ENCODE measurements at places on chromosomes 1 and 21.

DNA sequence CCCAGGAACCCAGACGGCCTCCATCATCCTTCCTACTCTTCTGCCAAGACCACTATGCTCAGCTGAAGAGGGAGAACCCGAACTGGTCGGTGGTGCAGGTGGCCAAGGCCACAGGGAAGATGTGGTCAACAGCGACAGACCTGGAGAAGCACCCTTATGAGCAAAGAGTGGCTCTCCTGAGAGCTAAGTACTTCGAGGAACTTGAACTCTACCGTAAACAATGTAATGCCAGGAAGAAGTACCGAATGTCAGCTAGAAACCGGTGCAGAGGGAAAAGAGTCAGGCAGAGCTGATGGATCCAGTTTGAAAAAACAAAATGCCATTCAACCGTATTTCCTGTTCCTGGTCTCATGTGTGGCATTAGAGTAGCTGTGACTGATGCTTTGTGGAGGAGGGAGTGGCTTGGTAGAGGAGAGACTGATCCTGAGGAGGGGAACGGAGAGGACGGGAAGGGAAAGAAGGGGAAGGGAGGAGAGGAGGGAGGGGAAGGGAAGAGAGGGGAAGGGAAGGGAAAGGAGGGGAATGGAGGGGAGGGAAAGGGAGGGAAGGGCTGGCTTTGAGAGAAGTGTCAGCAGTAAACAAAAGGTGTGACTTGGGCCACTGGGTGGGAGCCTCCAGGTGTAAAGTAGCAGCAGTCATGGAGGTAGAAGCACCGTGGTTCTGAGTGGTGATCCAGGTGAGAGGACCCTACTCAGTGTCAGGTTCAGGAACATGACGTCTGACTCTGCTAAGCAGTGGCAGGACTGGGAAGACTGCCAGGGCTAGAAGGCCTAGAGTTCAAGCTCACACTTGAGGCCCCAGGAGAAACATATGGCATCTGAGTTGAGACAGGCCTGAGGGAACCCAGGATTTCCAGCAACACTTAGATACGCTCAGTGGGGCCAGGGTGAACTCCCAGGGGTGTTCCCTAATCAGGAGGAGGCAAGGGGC, 846 bp downstream of the HMGB4 start:
- DNase-seq: no peak

GRCh38 chr1:43348809-43349593, 9.8 kb upstream of the CDC20 start:
- DNase-seq: no peak

GRCh38 chr1:192608671-192609070, 27.3 kb upstream of the RGS13 start:
- DNase-seq: no peak

GRCh38 chr21:41655259-41655658, 111.6 kb downstream of the RIPK4 start:
- DNase-seq: no peak

DNA sequence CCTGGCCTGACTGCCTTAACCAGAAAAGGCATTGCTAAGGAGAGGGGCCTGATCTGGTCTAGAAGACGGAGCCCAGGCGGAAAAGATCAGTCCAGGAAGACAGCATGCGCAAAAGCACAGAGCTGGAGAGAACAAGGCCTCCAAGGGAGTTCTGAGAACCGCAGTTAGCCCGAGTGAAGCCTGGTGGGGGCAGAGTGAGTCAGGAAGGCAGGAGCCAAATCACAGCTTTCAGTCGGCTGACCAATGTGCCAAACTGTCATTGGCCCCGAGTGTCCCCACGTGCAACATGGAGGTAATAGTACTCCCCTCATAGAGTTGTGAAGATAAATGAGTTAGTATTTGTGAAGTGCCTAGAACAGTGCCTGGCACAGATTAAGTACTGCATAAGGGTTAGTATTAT, 1.2 kb upstream of the TSPAN2 start:
- DNase-seq: no peak

DNA sequence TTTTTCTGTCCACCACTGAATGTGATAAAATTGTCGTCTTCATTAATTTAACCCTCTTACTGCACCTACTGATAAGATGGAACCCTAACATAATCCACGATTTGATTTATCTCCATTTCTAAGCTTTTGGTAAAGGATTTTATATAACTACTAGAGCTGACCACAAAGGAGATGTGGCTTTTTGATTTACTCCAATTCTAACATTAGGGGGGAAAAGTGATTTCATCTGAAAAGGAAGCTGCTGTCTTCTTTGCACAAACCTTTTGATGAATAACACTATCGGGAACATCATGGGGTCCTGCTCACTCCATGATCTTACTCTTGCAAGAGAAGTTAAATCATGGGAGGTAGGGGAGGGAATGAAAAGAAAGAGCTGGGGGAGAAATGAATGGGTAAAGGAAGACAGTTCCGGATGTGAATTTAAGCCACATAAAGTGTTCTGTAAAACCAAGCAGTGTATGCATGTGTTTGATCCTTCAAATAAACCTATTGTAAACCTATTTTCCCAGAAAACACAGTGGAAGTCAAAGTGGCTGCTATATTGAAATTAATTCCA, 161.8 kb downstream of the GABPA start:
- no peak for DNase-seq

DNA sequence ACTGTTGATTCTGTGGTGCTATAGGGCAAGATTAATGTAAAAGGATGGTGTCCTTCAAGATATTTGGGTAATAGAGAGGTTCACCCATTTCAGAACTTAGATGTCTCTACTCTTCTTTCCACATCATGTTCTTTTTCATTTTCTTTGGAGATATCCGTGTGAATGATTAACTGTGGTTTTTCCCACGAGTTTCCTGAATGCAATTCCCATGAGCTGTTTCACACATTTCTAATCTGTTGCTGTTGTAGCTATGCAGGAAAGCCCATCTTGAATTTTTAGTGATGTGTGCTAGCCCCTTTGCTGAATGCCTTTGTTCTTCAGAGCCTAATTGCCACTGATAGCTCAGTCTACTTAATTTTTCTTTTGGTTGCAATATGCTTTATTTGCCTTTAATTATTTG, 27.6 kb downstream of the SNX27 start:
- DNase-seq: no peak

GRCh38 chr1:233738850-233739249, 124.9 kb downstream of the KCNK1 start:
- no peak for DNase-seq

DNA sequence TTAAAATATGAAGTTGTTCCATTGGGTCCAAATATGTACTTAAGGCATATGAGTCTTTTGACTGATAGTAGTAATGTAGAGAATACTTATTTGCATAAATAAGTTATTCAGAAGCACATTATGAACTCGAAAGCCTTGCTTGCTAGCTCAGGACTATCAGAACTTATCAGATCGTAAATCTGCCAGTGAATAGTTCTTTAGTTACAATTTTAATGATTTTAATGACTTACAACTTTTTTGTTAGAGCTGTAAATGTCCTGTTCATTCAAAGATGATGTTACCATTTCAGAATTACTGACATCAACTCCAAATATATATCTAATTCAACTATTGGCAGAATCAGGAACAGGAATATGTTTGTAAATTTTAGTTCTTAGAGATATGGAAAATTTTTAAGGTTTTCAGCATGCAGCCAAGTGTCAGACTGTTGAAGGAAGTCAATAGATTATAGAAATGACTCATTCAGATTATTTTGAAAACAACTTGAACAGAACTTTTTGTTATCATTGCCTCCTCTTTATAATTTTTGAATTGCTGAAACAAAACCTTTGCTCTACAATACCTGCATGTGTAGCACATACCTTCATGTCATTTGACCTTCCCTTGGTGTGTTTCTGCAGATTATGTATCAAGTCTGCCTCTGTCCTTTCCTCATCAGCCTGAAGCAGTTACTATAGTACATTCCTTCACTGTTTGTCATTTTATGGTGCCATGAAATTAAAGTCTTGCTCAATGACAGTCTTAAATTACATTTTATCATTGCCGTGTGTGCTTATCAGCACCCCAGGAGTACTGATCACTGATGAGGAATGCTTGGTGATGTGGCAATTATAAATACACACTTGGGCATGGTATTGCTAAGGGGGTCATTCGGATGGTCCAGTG, 44.9 kb downstream of the LRRC8D start:
- DNase-seq: no peak

GRCh38 chr1:54052431-54052933, 522 bp downstream of the TMEM59 start:
- no peak for DNase-seq

DNA sequence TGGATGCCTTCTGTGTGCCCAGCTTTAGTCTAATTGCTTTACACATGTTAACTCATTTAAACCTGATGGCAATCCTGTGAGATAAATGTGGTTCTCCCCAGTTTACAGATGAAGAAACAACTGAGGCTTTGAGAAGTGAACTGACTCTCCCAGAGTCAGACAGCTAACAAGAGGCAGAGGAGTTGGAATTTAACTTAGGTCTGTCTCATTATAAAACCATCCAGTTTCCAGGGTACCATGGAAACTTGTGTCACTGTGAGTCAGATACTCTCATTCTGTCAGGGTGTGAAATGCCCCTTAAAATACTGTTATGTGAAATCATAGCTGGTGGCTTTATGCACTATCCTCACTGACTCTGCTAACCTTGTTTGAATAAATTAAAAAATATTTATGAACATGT, 206.6 kb downstream of the PBX1 start:
- no peak for DNase-seq

GRCh38 chr1:5734996-5735395, 257.2 kb downstream of the NPHP4 start:
- DNase-seq: no peak

GRCh38 chr1:243294723-243295121, 38.9 kb downstream of the SDCCAG8 start:
- no peak for DNase-seq

DNA sequence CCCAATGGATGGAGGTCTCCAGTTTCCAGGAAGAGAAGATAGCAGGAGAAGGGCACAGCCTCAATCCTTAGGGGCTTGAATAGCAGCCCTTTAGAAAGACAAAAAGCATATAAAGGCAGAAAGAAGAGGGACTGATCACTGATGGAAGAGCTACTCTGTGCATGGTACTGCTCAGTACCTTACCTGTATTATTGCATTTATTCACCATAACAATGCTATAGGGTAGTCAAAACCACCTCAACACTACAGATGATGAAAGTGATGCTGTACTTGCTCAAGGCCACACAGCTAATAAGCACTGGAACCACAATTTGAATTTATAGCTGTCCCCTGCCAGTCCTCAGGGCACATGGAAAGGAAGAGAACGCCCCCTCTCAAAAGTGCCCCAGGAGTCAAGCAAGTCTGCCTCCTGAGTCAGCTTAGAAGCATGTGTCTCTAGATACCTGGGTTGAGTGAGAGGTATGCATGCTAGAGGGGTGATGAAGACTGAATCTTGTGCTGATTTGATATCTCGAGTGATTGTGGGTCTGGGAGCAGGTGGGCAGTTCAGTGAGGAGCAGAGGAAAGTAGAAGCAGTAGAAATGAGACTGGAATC, 13.6 kb downstream of the DDAH1 start:
- no peak for DNase-seq

Measured in GDM1 (cell line).